NT2/D1 (cell line): ENCODE measurements at places on chromosomes 1 and 21.

DNA sequence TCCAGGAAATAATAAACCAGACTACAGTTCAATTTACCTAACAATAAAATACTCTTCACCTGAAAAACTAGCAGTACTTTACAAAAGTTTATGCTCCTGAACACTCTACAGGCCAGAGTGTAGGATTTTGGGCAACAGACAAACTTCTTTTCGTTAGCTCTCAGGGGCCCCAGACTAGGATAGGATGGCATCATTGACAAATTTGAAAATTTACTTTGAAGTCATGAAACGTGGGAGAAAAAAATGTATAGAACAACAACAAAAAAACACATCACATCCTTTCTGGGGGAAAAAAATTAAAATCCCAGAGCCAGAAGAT lies 1.2 kb downstream of the PTP4A2 start:
- DNase-seq, result no peak

DNA sequence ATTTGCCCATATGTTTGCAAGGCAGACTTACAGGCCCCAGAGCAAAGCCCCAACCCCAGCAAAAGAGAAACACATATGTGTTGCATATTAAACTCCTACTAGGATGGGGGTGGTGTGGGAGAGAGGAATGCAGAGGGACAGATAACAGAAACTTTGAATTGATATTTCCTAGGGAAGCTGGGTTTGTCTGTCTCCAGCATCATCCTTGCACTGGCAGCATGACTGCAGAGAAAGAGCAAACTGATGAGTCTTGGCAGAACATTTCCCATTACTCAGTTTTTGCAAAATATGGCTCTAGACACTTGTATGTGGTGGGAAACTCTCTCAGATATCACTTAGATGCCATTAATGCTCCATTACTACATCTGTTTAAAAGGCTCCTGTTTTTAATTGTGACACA lies 43.8 kb upstream of the MARK1 start:
- DNase-seq, result no peak

DNA sequence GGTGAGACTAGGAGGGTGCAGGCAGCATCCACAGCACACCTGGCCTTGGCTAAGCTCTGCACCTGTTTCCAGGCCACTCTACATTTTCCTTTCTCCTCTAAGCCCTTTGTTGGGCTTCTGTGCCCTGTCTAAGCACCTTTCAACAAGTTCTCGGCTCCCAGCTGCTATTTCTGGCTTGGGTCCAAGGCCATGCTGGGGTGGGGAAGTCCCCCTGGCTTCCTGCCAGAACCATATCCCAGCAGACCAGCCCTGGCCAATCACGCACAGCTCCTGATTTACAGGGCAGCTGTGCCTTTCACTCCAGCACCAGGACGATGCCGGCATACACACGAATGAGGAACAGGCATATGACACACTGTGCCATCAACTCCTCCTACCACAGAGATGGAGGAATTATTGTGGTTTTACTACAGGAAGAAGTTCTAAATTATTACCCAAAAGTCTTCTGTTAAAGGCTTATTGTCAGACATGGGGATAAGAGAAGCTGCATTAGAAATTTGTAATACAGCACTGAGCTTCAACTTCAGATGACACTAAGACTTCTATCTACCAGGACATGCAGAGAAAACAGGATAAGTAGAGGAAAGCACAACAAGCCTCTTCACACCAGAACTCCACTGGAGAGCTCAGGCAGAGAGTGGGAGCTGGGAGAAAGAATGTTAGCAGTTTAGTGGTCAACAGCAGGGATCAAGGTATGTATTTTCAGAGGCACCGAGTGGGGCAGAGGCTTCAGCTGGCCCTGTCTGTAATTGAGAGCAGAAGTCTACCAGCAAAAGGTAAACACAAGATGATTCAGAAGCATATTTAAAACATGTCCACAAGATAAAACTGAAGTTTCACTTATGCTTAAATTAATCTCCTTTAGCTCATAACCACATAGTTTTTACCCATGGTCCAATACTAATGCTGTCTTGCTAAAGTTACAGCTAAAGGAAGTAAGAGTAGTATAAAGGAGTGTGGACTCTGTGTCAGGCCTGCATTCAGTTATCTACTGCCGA lies 37.4 kb downstream of the TRIT1 start:
- no peak for DNase-seq

GRCh38 chr1:223214261-223214807 lies 71.3 kb upstream of the TLR5 start:
- DNase-seq, result no peak

- no peak for DNase-seq
These were observed 268.8 kb downstream of the ST6GALNAC3 start for GRCh38 chr1:76343356-76343755.

- DNase-seq, result no peak
These were observed 611.5 kb upstream of the RGS18 start for GRCh38 chr1:191546803-191547202.

DNA sequence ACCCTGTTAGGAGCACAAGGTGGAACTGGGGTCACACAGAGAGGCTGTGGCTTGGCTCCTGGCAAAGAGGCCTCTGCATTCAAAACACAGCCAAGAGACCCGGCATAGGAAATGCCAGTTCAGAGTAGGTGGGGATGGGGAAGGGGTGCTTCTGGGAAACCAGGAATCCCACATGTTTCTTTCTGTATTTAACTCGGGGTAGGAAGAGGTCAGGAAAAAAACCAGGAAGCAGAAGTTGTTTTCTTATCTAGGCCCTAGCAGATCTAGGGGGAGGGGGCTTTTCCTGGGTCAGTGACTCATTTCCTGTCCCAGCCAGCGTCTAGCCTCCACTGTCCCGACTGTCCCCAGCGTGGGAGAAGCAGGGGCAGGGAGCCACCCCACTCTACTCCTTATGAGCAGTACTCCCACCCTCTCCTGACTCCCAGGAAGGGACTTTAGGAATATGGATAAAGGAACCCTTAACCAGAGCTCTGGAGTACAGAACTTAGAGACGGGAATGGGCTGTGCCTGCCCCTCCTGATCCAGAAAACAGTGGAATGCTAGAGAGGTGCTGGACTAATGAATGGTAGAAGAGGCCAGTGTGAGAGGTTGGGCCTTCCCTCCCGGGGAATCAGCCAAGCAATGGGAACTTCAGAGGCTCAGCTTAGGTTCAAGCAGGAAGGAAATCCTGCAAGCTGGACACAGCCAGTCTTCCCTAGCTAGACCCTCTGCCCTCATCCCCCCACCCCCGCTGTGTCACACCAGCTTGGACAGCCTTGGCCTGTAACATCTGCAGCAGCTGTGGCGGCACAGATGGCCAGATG lies 5.7 kb downstream of the FHL3 start:
- no peak for DNase-seq

DNA sequence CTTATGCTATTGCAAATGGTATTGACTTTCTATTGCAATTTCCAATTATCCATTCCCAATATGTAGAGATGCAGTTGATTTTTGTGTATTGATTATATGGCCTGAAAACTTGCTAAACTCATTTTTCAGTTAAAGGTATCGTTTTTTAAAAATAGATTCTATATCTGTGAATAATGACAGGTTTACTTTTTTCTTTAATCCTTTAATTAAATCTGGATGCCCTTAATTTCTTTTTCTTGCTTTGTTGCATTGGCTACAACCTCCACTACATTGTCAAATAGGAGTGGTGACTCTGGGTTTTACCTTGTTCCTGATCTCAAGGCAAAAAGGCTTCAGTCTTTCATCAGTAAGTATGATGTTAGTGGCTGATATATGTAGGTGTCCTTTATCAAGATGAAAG lies 522.4 kb downstream of the MATN1 start:
- no peak for DNase-seq

DNA sequence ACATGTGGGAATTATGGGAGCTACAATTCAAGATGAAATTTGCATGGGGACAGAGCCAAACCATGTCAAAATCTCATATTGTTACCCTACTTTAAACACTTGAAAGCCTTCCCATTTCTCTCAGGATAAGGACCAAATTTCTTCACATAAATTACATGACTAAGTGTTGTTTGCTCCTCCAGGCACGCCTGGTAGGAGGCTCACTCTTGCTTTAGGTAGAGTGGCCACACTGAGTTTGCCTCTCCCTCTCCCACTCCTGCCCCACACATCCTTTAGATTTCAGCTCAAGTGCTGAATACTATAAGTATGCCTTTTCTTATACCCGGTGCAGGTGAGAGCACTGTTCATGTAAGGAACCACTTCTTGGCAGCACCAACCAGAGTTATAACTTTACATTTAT lies 279.1 kb downstream of the DNM3 start:
- no peak for DNase-seq

GRCh38 chr1:27594564-27595510 lies 9.1 kb downstream of the AHDC1 start:
- DNase-seq, result no peak

DNA sequence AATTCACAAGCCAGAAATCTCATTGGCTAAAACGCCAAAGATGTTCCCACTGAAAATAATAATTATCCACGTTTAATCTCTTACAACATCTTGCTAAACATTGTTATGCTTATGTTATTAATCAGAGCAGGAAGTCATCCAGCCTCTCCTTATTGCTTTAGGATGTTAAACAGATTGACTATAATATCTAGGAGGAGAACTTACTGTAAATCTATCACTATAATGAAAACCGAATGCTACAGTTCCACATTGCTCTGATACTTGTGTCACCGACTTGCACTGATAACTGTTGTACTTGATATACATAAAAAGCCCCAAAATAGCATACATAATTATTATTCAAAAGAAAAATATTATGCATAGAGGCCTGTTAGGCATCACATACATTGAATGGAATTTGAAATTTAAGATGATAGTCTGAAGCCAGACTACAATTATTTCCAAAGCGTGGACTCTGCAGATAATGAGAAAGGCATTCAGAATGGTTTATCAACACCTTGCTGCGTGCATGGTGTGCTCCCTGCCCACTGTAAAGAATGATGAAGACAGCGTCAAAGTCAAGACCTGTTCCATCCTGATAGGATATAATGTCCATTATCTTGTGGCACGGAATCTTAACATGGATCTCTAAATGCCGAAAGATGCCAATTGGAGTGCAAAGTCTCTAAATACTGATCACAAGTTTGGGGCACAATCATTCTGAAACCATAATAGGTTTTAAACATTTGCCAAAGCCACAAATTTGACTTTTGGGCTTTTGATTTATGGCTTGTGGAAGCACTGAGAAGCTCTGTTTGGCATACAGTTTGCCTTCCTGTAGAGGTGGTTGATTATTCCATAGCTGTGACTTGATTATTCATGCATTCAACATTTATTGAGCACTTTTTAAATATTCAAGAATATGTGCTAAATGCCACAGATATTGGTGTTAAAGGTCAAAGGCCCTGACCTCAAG lies 71.3 kb downstream of the CRB1 start:
- no peak for DNase-seq

DNA sequence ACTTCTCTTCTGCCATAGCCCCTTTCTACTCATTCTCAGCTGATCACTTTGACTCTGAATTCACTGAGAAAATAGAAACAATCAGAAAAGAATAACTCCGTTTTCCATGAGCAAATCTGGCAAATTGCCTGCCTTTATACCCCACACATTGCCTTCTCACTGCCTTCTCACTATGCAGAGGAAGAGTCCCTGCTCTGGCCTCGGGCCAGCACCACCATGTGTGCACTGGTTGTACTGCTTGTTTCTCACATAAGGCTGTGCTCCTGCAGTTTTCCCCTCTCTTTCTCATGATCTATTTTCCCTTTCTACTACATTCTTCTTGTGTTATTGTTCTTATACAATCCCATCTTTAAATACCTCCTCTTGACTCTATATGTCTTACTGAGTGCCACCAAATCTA lies 2.3 kb upstream of the HMGCS2 start:
- no peak for DNase-seq

- no peak for DNase-seq
These were observed 795.2 kb upstream of the TMPRSS15 start for GRCh38 chr21:19198801-19199200.

DNA sequence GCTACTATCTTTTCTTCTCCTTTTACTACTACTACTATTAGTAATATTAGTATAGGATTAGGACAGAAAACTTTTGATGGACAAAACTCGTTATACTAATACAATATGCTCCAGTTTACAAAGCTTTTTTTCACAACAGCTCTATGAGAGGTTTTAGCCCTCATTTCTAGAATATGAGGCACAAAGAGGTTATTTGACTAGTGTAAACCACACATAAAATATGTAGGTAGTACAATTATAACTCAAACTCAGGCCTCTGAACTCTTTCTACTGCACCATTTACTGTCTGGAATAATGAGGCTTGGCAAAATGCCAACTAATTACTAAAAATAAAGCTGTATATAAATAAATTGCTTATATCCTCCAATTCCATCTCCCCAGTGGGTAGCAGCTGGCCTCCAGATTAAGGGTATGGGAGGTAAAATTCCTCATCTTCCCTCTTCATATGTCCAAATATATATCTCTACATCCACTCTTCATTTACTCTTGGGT lies 99.9 kb downstream of the LYST start:
- no peak for DNase-seq

DNA sequence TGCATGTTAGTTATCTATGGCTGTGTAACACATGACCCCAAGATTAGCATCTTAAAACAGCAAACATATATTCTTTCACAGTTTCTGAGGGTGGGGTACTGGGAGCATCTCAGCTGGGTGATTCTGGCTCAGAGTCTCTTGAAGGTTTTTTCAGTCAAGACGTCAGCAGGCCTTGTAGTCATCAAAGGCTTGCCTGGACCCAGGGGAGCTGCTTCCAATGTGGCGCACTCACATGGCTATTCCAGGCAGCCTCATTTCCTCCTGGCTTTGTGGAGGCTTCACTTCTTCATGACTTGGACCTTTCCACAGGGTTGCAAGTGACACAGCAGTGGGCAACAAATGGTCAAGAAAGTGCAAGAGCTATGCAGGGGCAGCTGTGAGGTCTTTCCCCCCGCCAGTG lies 114.7 kb downstream of the ACTL8 start:
- no peak for DNase-seq

- no peak for DNase-seq
These were observed 127.4 kb upstream of the NRIP1 start for GRCh38 chr21:15192243-15192642.

- no peak for DNase-seq
These were observed 166.6 kb upstream of the ATP1B1 start for GRCh38 chr1:168939947-168940223.

- DNase-seq, result no peak
These were observed 676.0 kb downstream of the PLA2G4A start for GRCh38 chr1:187504779-187505178.

DNA sequence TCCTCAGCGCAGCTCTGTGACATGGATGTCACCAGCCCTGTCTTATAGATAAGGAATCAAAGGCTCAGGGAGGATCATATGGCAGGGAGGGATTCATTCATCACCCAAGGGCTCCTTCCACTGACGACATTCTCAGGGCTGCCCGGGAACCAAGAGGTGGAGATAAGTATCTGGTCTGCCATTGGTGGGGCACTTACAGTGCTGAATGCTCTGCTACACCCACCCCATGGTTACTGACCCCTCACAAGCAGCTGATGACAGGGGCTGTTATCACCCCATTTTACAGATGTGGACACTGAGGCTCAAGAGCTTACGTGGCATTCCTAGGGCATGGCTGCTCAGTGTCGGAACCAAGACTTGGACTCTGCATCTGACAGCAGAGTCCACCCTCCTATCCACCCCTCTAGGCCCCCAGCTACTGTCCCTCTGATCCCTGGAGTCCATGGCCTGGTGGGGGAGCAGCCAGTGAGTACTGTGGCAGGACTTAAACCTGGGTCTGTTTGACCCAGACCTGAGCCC lies 155.1 kb downstream of the PTPRU start:
- DNase-seq, result no peak

GRCh38 chr1:16048573-16049189 lies 5.1 kb downstream of the CLCNKB start:
- peak; percentile 62 for DNase-seq
